ENCODE measurements at places on chromosomes 2 and 18. TPM values are rescaled to one million over a fixed set of nuclear protein-coding genes. Genes with fewer than 3 reads are reported as not detected.

The MAPK4 gene
- total RNA-seq, result 0.20 TPM

The ARHGEF4 gene
- 7.4 TPM for total RNA-seq

The RFTN2 gene
- total RNA-seq, result not detected

The ACOXL gene
- not detected for total RNA-seq
